ENCODE measurements at places on chromosomes 7 and 10.

DNA sequence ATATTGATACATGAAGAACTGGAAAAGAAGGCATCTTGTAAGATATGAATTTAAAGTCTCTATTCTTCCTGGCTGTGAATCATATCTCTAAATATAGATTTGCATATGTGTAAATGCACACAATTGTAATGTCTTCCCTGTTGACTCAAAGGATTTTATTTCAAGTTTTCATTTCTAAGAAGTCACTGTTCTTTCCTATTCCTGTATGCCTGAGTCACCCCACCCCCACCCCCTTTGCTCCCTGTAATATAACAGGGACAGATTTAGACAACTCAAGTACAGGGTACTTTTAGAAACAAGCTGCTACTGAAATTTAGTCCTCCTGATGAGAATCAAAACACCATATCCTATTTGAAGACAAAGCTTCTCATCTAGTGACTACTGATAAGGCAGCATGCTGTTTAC lies 43.0 kb upstream of the HECTD2 start:
- DNase-seq: no peak

DNA sequence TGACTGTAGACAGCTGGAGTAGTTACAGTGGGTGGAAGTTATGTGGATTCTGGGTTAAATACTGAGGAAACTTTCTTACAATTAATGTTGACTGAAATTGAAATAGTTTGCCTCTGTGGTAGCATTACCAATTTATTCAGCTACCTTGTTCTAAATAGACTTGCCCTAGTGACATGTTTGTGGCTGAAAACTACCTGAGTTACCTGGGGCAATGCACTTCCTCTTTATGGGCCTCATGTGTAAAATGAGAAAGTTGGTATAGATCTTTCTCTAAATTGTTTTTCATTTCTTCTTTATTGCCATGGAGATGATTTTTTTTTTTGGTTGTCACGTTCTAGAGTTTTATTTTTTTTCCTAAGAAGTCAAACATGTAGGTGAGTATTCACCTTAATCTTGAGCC lies 252.7 kb upstream of the CDC14C start:
- DNase-seq: no peak

DNA sequence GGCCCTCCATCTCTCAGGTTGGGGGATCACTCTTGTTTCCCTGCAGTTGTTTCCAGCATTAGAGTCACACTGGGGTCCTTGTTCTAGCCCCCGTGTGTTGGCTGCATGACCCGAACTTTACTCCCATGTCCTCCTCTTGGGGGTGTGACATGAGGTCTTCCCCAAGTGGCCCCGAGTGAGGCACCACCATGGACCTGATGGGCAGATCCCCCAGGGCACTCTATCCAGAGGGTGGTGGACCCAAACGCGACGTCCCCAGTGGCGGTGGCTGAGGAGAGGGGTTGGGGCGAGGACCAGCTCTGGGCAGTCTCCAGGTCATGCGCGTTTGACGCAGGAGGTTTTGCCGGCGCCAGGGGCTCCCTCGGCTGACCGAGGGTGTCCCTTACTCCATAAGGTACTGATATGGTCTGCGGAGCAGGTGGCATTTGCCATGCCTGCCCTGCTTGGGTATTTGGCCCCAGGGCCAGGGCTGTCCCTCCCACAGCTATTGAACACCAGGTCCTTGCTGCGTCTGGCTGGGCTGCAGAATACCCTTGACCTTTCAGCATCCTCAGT lies 131.9 kb downstream of the LHPP start:
- DNase-seq: no peak

DNA sequence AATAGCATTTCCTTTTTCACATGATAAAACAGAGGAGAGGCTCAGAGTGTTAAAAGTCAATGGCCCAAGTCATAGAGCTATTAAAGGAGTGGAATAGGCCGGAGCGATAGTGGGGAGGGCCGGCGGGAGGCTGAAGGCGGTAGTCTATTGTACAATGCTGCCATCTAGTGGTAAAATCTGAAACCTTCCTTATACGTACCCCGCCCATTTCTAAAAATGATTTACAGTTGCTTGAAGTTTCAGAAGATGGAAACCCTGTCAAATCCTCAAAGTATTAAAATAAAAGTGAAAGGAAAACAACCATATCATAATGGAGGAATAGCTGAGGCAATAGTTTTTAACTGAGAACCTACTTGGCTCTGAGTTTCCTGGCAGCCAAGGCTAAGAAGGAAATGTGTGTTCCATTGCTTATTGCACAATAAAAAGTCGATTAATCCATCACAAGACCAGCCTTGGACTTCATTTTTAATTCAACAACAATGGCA lies 209.1 kb downstream of the CCSER2 start:
- DNase-seq: no peak

- DNase-seq: no peak
Observed at GRCh38 chr10:72694476-72695369, 2.8 kb downstream of the MCU start.

- DNase-seq: no peak
Observed at GRCh38 chr10:5038733-5039132, 35.1 kb upstream of the AKR1C2 start.

- peak; percentile 50 for DNase-seq
Observed at GRCh38 chr10:11610826-11611247, 613 bp downstream of the USP6NL start.

GRCh38 chr10:10878963-10879362 lies 138.7 kb upstream of the CELF2 start:
- no peak for DNase-seq

DNA sequence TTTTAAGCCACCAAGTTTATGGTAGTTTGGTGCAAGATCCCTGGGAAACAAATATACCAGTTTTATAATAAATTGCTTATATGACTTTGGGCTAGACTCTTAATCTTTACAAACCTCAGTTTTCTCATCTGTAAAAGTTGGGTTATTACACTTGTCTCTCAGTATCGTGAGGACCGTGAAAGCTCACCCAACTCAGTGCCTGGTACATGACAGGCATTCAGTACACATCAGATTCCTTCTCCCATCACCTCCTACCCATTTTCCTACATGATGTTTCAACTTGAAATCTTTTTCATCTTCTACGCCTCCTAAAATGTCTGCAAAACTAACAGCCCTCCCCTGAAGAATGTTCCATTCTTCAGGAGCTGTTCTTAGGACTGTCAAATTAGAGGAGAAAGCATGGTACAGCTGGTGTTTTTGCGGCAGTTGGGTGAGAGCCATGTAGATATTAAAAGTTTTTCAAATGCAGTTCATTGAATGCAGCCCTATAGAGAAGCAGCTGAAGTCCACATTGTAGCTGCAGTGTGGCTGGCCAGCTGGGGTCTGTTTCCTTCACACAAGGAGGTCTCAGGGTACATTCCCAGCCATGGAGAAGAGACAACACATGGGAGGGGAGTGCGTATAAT lies 812.8 kb downstream of the LRMDA start:
- no peak for DNase-seq

GRCh38 chr7:2785071-2785500 lies 59.0 kb downstream of the GNA12 start:
- DNase-seq: no peak

DNA sequence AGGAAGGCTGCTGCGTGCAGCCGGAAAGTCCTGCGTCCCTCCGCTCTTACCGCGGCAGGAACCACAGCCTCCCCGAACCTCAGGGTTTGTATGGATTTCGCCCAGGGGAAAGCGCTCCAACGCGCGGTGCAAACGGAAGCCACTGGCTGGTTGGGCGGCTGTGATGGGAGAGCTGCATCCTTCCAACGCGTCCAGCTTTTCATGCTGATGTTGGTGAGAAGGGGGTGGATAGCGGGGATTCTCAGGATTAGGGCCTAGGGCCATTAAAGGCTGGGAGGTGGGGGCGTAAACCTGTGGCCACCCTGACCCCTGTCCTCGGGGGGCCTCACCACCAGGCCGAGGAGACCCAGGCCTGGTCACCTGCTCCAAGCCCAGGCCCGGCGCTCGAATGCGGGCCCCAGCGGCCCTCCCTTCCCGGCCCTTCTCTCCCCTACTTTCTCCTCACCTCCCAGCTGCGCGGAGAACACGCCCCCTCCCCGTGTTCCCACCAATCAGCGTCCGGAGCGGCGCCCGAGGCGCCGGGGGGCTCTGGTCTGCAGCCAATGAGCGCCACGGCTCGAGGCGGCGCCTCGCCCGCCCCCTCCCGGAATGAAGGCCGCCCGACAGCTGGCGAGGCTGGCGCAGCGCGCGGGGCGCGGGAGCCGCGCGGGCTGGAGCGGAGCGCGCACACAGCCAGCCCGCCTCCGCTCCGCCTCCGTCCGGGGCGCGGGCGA lies 458 bp upstream of the NANOS1 start:
- peak; percentile 83 for DNase-seq

DNA sequence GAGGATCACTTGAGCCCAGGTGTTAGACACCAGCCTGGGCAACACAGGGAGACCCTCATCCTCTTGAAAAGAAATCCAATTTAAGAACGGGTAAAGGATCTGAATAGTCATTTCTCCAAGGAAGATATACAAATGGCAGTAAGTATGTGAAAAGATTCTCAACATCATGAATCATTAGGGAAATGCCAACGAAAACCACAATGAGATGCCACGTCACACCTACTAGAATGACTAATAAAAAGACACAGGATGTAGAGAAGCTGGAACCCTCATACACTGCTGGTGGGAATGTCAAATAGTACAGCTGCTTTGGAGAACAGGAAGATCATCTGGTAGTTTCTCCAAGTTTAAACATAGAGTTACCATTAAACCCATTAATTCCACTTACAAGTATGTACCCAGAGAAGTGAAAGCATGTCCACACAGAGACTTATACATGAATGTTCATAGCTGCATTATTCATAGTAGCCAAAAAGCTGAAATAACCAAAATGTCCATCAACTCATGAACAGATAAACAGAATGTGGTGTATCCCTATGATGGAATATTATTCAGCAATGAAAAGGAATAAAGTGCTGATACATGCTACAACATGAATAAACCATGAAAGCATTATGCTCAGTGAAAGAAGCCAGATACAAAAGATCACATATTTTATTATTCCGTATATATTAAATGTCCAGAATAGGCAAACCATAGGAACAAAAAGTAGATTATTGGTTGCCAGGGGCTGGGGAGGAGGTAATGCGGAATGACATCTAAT lies 13.1 kb upstream of the ZMIZ2 start:
- DNase-seq: no peak

DNA sequence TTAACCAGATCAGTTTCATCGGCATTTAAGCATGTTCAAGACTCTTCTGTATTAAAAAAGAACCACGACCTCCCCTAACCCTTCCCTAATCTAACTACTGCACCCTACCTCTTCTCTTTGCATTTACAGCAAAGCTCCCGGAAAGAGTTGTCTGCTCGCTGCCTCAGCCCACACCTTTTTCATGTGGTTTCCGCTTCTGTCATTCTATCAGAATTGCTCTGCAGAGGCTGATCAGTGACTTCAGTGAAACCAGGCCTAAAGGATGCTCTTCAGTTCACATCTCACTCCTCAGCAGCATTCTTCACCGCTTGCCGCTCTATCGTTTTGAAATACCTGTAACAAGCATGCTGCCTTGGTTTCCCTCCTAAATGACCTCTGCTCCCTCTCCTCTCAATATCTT lies 160.9 kb downstream of the SDK1 start:
- peak; percentile 54 for DNase-seq

- no peak for DNase-seq
Observed at GRCh38 chr10:1158066-1158465, 101.9 kb downstream of the WDR37 start.

DNA sequence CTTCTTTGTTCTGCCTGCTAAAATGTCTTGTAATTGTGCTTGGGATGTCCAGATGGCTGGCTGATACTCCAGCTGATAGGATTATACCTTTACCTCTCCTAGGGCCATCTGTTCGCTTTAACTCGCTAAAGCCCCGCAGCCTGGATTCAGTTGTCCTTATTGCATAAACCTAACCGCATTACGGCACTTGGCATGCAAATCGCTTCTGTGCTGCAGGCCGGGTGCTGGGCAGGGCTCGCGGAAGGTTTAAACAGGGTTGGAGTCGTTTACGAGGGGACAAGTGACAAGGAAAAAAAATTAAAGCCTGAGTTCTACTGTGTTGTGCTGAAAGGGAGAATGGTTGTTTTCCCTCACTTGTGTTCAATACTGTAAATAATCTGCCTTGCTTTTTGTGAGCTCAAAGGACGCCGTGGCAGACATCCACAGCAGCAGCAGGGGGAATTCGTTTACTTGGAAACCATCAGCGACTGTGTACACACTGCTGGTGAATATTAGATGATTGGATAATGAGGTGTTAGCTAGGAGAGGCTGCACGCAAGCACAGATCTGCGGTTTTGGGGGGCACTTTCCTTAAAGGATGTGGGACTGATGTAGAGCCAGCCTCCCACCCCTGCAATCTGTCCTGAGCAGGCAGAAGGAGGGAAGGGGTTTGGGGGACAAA lies 93.0 kb downstream of the EBF3 start:
- no peak for DNase-seq

GRCh38 chr7:585229-585711 lies 65.6 kb upstream of the PDGFA start:
- no peak for DNase-seq

DNA sequence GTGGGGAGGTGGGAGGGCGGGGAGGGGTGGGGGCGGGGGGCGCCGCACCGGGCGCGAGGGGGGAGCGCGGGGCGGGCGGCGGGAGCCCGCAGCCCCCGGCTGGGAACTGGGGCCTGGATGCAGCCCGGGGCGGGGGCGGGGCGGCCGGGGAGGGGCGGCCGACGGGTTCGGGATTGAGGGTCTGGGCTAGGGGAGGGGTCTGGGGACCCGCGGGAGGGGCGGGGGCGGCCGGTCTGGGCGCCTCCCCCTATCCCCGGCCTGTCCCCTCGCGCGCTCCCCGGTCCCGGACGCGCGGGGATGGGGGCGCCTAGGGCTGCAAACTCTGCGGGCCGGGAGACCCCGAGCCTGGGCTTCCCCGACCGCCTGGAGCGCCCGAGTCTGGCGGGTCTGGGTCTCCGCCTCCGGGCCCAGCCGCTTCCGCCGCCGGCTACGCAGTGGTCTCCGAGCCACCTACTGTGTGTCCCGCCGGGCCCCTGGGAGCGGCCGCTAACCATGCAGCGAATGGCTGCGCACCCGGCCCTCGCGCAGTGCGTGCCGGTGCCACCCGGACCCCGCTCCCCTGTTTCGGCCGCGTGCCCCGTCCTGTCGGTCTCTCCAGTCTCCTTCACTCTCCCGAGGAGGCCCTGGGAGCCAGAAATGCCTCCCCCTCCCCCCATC lies 375 bp upstream of the FGF8 start:
- DNase-seq: peak; percentile 22

DNA sequence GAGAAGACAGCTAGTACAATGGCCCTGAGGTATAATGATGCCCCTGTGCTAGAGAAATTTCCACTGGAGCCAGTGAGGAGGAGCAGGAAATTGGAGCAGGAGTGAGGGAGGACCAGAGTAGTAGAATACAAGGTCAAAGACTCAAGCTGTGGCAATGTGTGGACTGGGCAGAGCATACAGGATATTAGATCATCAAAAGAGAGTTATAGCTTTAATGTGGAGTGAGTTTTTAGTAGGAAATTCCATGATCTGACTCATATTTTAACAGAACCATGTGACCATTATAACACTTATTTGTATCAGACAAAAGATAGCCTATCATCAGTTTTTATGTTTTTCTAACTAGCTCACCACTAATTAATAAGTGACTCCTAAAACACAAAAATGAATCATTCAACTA lies 154.1 kb downstream of the DGKB start:
- DNase-seq: no peak

DNA sequence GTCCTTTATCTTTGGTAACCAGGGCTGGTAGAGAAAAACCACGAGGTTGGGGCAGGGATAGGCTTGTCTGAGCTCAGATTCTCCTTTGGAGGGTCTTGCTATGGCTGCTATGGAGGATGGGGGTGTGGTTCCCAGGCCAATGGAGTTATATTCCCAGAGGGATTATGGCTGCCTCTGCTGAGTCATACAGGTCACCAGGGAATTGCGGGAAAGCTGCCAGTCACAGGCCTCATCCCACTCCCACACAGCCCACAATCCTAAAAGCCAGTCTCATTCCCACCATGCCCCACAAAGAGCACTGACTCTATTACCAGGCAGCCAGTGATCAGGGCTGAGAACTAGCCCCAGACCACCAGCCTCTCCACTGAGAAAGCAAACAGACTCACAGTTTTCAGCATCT lies 316.6 kb upstream of the TMEM229A start:
- no peak for DNase-seq
